ENCODE measurements at places on chromosomes 7 and 10.
A peak's percentile ranks its signal among the peaks of the same experiment; 100 is the strongest.

DNA sequence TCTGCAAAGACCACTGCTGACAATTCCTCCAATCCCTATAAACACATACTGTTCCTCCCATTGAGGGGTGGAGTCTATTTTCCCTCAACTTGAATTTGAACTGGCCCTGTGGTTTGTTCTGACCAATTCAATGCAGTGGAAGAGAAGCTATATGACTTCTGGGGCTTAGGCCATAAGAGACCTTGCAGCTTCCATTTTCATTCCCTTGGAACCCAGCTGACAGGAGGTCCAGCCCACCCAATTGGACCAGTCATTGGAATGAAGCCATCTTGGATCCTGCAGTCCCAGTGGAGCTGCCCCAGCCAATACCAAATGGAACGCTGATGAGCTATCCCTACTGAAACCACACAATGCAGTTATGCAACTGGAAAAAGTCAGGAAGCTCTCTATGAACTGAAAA is 8.9 kb upstream of the TMED4 start:
- DNase-seq, result no peak
- no peak overlapping the region for H3K4me3 ChIP-seq
- H3K36me3 ChIP-seq, result no peaks in the 10 kb centered on the region
- no peak overlapping the region for H3K27ac ChIP-seq

GRCh38 chr7:935164-935873 is 19.2 kb downstream of the ADAP1 start:
- no peak overlapping the region for H3K27ac ChIP-seq
- H3K27me3 ChIP-seq, result no peaks in the 10 kb centered on the region
- no peaks in the 10 kb centered on the region for H3K4me1 ChIP-seq
- H3K4me3 ChIP-seq, result no peak overlapping the region
- DNase-seq, result peak; percentile 68

DNA sequence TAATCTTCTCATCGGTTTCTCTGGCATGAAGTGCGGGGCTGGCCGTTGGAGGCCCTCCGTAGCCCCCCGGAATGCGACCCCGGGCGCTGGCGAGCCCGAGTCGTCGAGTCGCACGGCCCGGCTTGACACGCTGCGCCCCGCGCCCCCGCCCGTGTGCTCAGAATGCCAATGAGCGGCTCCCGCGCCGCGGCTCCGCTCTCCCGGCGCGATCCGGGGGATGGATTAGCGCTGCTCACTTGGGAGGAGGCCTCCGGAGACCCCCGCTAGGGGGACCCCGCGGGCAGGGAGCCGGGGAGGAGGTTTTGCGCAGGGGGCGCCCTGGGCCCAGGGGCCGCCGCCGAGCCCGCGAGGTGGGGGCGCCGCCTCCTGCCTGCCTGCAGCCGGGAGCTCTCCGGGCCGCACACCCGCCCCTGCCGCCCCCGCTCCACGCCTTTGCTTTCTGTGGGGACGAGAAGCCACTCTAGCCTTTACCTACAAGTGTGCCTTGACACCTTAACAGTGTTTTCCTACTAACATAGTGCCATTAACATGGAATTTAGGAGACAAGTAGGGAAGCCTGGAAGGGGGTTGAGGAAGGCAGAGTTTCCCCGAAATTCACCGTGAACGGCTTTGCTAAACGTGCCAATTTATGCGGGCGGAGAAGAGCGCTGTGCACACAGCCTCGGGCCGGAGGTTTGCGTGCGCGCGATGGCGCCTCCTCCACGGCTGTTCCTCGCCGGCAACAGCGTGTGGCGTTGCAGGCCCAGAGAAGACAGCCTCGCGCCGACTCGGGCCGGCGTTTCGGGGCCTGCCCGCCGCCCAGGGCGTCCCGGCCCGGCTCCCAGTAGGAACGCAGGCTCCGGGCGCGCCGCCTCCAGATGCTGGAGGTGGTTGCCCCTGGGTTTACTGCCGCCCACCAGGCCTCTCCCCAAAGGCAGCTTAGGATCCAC is 7.1 kb downstream of the SHH start:
- H3K27me3 ChIP-seq, result peaks cover 73% of the 10 kb centered on the region
- peak overlapping the region; percentile 25 for H3K4me3 ChIP-seq
- no peaks in the 10 kb centered on the region for H3K36me3 ChIP-seq
- DNase-seq, result no peak
- no peak overlapping the region for H3K27ac ChIP-seq

GRCh38 chr7:135253851-135254771 is 20.5 kb downstream of the STRA8 start:
- peak overlapping the region; percentile 72 for H3K27ac ChIP-seq
- H3K4me1 ChIP-seq, result peaks cover 12% of the 10 kb centered on the region
- no peak overlapping the region for H3K4me3 ChIP-seq
- H3K27me3 ChIP-seq, result no peaks in the 10 kb centered on the region
- no peak for DNase-seq

GRCh38 chr10:82438277-82438676 is 563.3 kb downstream of the NRG3 start:
- H3K4me1 ChIP-seq, result no peaks in the 10 kb centered on the region
- no peaks in the 10 kb centered on the region for H3K36me3 ChIP-seq
- DNase-seq, result no peak
- no peaks in the 10 kb centered on the region for H3K27me3 ChIP-seq
- H3K27ac ChIP-seq, result no peak overlapping the region
- no peak overlapping the region for H3K4me3 ChIP-seq

- H3K27me3 ChIP-seq, result no peaks in the 10 kb centered on the region
- no peak overlapping the region for H3K27ac ChIP-seq
- H3K4me3 ChIP-seq, result no peak overlapping the region
- no peaks in the 10 kb centered on the region for H3K36me3 ChIP-seq
- DNase-seq, result no peak
Observed at GRCh38 chr7:75650681-75651080, 88.1 kb downstream of the HIP1 start.

DNA sequence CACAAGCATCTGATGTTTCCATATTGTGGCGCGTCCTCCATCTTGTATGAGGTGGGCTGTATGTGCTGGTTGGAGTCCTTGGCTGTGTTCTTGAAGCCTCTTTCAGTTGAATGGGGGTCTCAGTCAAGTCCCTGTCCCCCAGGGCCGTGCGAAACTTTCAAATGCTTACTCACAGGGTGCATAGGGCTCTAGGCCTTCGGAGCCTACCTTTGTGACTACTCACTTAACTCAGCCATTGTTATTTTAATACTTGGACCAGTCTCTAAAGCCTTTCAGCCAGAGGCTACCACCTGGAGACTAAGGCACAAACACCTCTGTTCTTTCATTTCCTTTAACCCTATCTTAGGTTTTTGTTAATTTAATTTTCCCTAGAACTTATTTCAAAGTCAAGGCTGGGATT is 785.9 kb downstream of the GATA3 start:
- no peak overlapping the region for H3K27ac ChIP-seq
- no peak for DNase-seq
- H3K4me1 ChIP-seq, result no peaks in the 10 kb centered on the region
- no peak overlapping the region for H3K4me3 ChIP-seq

DNA sequence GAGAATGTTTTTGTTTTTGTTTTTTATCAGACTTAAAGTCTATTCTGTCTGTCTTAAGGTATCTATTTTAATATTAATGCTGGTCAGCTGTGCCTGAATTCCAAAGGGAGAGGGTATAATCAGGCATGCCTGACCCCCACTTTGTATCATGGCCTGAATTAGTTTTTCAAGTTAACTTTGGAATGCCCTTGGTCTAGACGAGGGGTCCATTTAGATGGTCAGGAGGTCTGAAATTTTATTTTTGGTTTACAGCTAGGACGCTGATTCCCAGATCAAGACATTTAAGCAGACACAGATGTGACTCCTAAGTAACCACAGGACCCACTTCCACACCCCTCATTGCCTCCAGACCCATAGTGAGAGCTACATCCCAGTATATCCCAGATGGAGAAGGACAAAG is 189.5 kb downstream of the ARHGAP12 start:
- H3K36me3 ChIP-seq, result no peaks in the 10 kb centered on the region
- H3K27me3 ChIP-seq, result no peaks in the 10 kb centered on the region
- no peak overlapping the region for H3K4me3 ChIP-seq
- no peak for DNase-seq

- H3K27me3 ChIP-seq, result no peaks in the 10 kb centered on the region
- no peaks in the 10 kb centered on the region for H3K36me3 ChIP-seq
- no peaks in the 10 kb centered on the region for H3K4me1 ChIP-seq
- H3K4me3 ChIP-seq, result no peak overlapping the region
Observed at GRCh38 chr10:132641966-132642731, 104.6 kb downstream of the INPP5A start.

DNA sequence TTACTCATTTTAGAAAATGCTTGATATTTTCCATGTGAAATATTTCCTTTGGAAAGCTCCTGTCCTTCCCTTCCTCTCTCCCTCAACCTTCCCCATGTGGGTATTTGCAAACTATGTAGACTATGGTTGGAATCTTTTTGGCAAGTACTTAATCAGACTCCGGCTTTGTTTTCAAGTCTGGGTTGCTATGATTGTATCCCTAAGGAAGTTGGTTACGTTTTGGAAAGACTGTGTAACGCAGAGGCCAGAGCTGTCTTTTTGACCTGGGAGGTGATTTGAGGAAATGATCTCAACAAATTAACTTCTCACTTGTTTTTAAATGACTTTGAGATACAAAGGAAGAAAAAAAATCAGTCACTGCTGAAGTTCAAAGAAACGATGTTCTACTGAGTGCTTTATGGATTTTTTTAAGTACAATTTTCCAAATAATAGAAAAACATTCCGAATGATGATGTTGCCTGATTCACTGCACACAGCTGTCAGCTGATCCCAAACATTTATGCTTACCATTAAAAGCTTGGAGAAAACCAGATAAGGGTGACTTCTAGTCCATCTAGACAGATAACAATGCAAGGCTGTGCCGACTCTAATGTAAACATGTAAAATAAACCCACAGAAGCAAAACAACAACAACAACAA is 145.5 kb upstream of the CELF2 start:
- no peaks in the 10 kb centered on the region for H3K27me3 ChIP-seq
- H3K36me3 ChIP-seq, result no peaks in the 10 kb centered on the region
- H3K4me3 ChIP-seq, result no peak overlapping the region
- no peak for DNase-seq
- peak overlapping the region; percentile 13 for H3K27ac ChIP-seq

DNA sequence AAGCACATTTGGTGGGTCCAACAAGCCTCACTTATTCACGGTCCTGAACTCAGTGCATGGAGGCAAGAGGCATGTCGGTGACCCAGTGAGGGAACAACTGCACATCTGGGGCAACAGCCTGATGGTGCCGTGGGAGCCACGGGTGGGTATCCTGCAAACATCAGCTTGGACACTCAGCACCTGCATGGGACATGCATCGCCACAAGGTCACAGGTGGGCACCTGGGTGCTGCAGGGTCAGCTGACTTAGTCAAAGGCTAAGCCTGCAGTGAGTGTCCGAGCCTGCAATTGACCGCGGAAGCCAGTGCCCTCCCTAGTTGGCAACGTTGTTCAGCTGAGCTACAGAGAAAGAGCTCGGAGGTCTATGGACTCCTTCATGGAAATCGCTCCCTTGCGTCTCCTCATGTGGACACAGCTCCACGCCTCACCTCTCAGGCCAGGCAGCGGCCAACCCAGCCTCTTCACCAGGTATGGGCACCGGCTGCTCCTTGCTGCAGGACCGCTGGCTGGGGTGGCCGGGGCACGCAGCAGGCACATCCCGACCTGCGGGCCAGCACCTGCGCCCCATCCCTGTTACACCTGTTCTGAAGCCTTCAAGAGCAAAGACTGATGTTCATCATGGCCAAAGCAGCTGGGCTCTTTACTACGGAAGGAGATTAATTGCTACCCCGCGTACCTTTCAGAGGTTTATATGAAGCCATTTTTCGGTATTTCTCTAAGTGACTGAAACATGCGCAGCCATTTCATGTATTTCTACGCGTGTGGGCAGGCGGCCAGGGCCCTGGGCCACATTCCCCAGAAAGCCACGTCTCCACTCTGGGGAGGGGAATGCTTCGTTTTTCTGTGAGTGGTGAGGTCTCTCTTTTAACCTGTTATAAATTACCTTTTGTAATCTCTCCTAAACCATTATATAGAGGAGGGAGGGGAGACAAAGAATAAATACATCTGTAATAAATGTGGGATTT is 380.7 kb downstream of the DNAJB6 start:
- H3K27ac ChIP-seq, result no peak overlapping the region
- no peak overlapping the region for H3K4me3 ChIP-seq
- no peaks in the 10 kb centered on the region for H3K27me3 ChIP-seq
- no peaks in the 10 kb centered on the region for H3K36me3 ChIP-seq

GRCh38 chr10:89159761-89160160 is 47.4 kb downstream of the CH25H start:
- H3K27me3 ChIP-seq, result no peaks in the 10 kb centered on the region
- no peak overlapping the region for H3K4me3 ChIP-seq
- no peaks in the 10 kb centered on the region for H3K36me3 ChIP-seq
- H3K4me1 ChIP-seq, result peaks cover 2% of the 10 kb centered on the region

- no peak for DNase-seq
- no peaks in the 10 kb centered on the region for H3K27me3 ChIP-seq
- no peak overlapping the region for H3K27ac ChIP-seq
- H3K36me3 ChIP-seq, result no peaks in the 10 kb centered on the region
- no peaks in the 10 kb centered on the region for H3K4me1 ChIP-seq
Observed at GRCh38 chr10:31401287-31401686, 82.3 kb downstream of the ZEB1 start.

- no peaks in the 10 kb centered on the region for H3K4me1 ChIP-seq
- no peak overlapping the region for H3K4me3 ChIP-seq
- H3K27me3 ChIP-seq, result no peaks in the 10 kb centered on the region
Observed at GRCh38 chr7:71793251-71793650, 618.9 kb downstream of the CALN1 start.

- DNase-seq, result no peak
- no peaks in the 10 kb centered on the region for H3K27me3 ChIP-seq
- H3K36me3 ChIP-seq, result no peaks in the 10 kb centered on the region
- H3K4me3 ChIP-seq, result peak overlapping the region; percentile 77
- H3K27ac ChIP-seq, result peak overlapping the region; percentile 73
Observed at GRCh38 chr10:102120991-102121738, 997 bp upstream of the LDB1 start.

GRCh38 chr7:29408841-29409243 is 154.8 kb upstream of the PRR15 start:
- H3K4me3 ChIP-seq, result no peak overlapping the region
- DNase-seq, result no peak
- H3K27me3 ChIP-seq, result no peaks in the 10 kb centered on the region
- H3K27ac ChIP-seq, result no peak overlapping the region
- no peaks in the 10 kb centered on the region for H3K36me3 ChIP-seq
- H3K4me1 ChIP-seq, result peaks cover 6% of the 10 kb centered on the region

DNA sequence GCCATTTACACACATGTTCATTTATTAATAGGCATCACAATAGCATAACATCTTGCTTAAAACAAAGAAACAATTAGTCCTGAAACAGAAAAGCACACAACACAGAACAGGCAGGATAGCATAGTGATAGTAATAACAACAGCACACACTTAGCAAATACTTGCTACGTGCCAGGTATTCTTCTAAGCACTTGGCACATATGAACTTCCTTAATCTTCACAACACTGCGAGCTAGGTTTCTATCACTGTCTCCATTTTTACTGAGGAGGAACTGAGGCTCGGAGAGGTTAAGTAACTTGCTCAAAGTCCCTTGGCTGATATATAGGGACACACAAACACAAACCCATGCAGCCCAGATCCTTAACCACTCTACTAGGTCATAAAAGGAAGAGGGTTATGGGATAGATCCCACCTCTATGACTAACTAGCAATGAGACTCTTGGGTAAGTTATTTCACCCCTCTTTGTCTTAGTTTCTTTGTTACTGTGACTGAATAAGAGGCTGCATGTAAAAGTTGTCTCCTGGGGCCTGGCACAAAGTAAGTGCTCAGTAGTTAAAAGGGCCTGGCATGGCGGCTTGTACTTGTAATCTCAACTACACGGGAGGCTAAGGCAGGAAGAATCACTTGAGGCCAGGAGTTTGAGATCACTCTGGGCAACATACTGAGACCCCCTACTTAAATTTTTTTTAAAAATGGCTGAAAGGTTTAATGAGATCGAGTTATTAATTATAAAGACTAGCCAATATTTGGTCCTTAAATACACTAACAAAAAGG is 181.0 kb upstream of the RHOBTB1 start:
- DNase-seq, result no peak
- no peak overlapping the region for H3K4me3 ChIP-seq
- no peak overlapping the region for H3K27ac ChIP-seq
- H3K27me3 ChIP-seq, result no peaks in the 10 kb centered on the region
